ENCODE measurements at places on chromosomes 1 and 21.
A peak's percentile ranks its signal among the peaks of the same experiment; 100 is the strongest.

GRCh38 chr1:200454425-200454824 lies 44.6 kb upstream of the ZNF281 start:
- no peak for DNase-seq

GRCh38 chr1:206575165-206575893 lies 36.9 kb downstream of the EIF2D start:
- DNase-seq, result no peak

DNA sequence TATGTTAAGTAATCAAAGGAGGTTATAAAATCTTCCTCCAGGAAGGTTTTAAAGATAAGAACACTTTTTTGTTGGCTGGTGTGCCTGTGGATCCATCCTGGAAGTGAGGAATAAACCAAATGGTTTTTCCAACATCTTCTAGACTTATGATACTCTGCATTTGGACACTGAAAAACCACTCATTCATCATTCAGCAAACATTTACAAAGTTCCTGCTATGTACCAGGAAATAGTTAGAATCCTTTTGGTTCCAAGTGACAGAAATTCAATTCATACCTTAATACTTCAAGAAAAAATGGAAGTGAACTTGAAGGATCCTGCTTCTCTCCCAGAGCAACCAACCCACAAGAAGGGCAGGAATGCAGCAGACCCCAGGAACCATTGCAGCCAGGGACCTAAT lies 39.6 kb upstream of the PIGC start:
- no peak for DNase-seq

DNA sequence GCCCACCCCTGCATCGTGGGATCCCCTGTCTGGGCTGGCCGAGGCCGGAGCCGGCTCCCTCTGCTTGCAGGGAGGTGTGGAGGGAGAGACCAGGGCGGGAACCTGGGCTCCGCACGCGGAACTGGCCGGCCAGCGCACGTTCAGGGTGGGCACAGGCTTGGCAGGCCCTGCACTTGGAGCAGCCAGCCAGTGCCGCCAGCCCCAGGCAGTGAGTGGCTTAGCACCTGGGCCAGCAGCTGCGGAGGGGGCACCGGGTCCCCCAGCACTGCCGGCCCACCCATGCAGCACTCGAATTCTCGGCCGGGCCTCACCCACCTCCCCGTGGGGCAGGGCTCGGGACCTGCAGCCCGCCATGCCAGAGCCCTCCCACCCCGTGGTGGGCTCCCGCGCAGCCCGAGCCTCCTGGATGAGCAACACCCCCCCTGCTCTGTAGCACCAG lies 422.6 kb downstream of the AMY1C start:
- DNase-seq, result no peak

DNA sequence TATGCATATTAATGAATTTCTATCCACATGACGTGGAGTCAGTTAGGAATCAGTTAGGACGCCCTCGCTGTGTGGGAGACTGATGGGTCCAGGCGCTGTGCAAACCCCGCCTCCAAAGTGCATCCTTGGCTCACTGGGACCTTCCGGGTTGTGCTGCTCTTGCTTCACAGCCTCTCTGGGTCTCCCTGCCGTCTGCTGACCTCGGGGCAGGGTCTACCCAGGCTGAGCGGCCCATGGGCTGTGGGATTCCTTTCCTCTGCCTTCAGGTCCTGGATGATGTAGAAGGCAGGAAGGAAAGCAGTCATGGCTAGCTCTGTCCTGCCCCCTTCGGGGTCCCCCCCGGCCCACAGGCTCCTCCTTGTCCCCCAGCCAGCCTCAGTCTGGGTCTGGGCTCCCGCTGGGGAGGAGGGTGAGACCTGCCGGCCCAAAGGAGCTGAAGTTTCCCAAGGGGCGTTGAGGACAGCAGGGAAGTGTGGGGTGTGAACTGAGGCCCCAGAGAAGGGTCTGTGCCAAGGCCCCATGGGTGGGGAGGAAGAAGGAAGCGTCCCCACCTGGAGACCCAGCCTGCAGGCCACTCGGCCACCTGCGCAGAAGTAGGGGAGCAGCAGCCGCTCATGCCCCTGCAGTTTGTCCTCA lies 24.6 kb upstream of the CDK11A start:
- no peak for DNase-seq

- no peak for DNase-seq
Observed at GRCh38 chr1:245730801-245731200, 576.0 kb downstream of the KIF26B start.

- no peak for DNase-seq
Observed at GRCh38 chr1:209870151-209870831, 42.5 kb downstream of the UTP25 start.

- no peak for DNase-seq
Observed at GRCh38 chr1:58924016-58924565, 140.2 kb upstream of the JUN start.

- no peak for DNase-seq
Observed at GRCh38 chr1:55359611-55360010, 144.4 kb upstream of the USP24 start.

- no peak for DNase-seq
Observed at GRCh38 chr1:205127646-205128045, 5.9 kb upstream of the RBBP5 start.

GRCh38 chr1:238582816-238583215 lies 692.1 kb upstream of the ZP4 start:
- no peak for DNase-seq

- no peak for DNase-seq
Observed at GRCh38 chr1:218346391-218347204, 1.5 kb downstream of the TGFB2 start.

GRCh38 chr1:232880354-232880753 lies 70.1 kb upstream of the NTPCR start:
- no peak for DNase-seq

- DNase-seq, result no peak
Observed at GRCh38 chr1:109454497-109455133, 11.7 kb upstream of the SYPL2 start.

GRCh38 chr1:227395426-227396028 lies 77.2 kb upstream of the CDC42BPA start:
- DNase-seq, result no peak

GRCh38 chr1:85865213-85865612 lies 157.0 kb upstream of the ZNHIT6 start:
- no peak for DNase-seq

GRCh38 chr1:97827887-97828286 lies 92.9 kb downstream of the DPYD start:
- no peak for DNase-seq

DNA sequence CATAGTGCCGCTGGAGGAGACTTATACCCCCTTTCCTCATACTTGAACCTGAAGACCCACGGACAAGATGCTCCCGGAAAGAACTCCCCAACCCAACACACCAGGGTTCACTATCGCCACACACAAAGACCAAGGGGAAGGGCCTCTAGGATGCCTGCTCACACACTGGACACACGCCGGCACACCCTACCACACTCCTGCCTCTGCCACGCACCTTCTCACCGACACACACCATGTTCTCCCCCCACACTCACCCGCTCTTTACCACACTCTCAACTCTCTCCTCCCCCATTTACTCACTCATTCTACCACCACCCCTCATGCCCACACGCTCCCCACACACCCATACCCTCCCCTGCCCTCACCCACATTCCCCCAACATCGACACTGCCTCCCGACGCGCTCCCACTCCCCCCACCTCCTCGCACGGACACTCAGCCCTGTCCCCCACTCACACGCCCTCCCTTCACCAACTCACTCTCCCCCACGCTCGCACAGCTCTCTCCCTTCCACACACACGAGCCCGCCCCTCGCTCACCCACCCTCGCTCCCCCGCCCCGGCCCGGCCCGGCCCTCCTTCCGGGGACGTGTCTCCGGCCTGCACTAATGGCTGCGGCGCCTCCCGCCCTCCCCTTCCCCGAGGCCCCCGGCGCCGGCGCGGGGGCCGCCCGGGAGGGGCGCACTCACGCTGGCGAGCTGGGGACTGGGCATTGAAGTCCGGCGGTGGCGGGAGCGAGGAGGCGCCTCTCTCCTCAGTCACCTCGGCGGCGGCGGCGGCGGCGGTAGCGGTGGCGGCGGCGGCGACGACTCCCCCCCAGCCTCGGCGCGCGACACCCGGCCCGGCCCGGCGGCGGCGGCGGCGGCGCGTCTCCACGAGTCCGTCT lies 626 bp downstream of the PTP4A2 start:
- peak; percentile 79 for DNase-seq

DNA sequence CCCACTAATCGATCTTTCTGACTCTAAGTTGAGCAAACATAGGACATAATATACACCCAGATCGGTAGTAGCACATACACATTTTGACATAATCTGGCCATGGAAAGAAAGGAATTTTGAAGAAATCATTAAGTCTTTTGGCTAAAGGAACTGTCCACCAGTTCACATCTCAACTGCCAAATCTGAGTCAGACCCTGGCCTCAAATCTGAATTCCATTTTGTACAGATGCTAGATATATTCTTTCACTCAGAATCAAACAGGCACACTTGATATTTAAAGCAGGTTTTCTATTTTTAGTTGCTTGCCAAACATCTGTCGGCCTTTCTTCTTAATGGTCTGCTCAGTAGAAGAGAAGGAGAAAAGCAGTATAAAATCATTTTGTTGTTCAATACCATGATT lies 281.8 kb downstream of the BARHL2 start:
- no peak for DNase-seq

DNA sequence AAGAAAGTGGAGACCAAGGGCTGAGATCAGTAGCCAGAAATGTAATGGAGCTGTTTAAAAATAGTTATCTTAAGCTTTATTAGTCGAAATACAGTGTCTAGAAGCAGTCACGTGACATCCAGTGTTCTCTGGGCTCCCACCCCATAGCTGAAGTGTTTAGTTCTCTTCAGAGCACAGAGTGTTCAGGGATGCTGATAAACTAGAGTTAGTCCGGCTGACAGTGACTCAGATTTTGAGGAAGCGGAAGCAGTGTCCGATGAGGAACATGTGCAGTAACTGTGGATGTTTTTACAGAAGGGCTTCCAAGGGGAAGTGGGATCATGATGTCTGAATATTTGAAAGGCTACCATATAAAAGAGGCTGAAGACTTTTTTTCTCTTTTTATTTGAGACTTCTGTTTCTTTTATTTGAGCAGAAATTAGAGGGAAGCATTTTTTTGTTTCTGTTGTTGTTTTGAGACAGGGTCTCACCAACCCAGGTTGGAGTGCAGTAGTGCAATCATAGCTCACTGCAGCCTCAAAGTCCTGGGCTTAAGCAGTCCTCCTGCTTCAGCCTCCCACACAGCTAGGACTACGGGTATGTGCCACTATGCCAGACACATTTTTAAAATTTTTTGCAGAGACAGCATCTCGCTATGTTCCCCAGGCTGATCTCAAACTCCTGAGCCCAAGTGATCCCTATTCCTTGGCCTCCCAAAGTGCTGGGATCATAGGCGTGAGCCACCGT lies 124.2 kb downstream of the GALNT2 start:
- no peak for DNase-seq

DNA sequence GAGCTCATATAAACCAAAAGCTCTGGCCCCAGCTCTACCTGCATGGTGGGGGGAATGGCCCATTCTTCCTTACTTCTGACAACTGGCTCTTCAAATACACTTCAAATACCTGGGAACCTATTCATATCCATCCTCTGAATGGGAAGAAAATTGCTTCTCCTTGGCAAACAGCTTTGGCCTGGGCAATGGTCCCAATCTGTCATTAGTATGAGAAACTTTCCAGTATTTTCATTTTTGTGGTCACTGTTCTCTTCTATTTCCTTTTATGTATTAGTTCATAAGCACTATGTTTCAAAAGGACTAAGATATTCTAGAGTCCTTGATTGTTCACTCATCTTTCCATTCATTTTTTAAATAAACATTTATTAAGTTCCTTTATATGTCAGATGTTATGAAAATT lies 5.2 kb upstream of the HSD3B2 start:
- no peak for DNase-seq

DNA sequence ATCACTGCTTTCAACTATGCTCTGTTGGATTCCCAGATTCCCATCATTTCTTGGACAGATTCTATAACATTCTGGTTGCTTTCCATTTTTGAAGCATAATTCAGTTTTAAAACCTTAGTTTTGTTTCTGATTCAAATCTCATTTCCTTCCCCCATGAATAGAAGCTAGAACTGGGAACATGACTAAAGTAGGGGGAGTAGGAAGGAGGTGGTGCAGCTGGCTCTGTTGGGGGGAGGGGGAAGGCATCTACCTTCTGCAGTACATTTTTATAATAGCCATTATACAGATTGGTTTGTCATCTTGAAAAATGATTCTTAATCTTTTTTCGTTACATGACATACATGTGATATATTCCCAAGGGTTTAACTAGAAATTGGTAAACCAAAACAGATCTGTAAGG lies 48.1 kb downstream of the SMG7 start:
- DNase-seq, result no peak

DNA sequence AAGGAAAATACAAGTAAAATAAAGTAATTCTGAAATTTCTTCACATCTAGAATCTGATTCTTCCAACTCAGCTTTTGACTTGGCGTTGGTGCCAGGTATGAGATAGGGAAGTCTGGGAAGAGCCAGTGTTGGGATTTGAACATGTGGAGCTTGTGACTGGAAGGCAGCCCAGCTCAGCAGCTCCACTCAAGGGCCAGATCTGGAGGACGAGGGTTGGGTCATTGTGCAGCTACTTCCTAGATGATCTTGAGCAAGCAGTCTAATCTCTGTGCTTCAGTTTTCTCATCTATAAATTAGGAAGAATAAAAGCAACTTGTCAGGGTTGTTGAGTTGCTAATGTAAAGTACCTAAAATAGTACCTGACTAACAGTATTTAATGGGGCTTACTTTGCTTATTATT lies 5.0 kb downstream of the ADARB1 start:
- DNase-seq, result no peak

DNA sequence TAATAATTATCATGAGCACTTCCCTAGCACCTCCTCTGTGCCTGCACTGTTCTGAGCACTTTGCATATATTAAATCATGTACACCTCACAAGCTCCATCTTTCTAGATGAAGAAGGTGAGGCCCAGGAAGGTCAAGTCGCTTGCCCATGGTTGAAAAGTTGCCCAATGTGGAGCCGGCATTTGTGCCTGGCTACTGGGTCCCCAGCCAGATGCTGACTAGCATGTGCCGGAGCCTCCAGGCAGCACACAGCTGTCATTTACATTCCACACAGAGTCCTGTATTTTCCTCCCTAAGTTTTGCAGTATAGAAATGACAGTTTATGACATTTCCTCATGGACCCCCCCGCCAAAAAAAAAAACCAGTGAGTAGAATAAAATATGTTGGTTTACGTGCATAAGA lies 94.3 kb downstream of the BCAR3 start:
- no peak for DNase-seq

GRCh38 chr21:44432841-44433790 lies 22.2 kb upstream of the LRRC3 start:
- DNase-seq, result no peak

GRCh38 chr1:115262886-115263285 lies 75.2 kb downstream of the NGF start:
- DNase-seq, result no peak

- DNase-seq, result no peak
Observed at GRCh38 chr1:94117259-94117851, 3.6 kb downstream of the ABCA4 start.

DNA sequence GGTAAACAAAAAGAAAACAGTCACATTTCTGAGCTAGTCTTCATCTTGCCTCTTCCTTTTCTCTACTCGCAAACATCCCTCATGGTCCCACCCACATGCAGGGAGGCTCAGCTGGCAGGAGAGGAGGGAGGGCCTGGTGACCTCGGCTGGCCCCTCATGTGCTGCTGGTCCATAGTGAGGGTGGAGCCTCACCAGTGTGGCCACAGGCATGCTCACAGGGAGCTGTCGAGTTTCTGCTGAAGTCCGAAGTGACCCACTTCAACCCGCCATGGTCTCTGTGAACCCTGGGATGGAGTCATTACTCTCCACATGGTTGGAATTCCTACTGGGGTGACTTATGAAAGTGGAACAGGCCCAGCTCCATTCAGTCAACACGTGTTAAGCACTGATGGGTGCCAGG lies 253.4 kb downstream of the RHOU start:
- no peak for DNase-seq

Measured in stimulated activated CD8-positive, alpha-beta memory T cell treated with anti-CD3 and anti-CD28 coated beads, Interleukin-12 subunit alpha, Interleukin-12 subunit beta, amount 100 ng/mL, for 4 hours (primary cell).